ENCODE measurements at places on chromosomes 2 and 18. TPM values are rescaled to one million over a fixed set of nuclear protein-coding genes. Genes with fewer than 3 reads are reported as not detected.

GRCh38 chr2:8456151-8457091 lies 225.4 kb upstream of the ID2 start:
- DNase-seq = no peak

GRCh38 chr2:68952887-68953521 lies at the start of gene GKN2:
GKN2 (minus strand) TSS chr2:68952893; CDS start chr2:68952861, 32 bp downstream.
- no peak for DNase-seq

DNA sequence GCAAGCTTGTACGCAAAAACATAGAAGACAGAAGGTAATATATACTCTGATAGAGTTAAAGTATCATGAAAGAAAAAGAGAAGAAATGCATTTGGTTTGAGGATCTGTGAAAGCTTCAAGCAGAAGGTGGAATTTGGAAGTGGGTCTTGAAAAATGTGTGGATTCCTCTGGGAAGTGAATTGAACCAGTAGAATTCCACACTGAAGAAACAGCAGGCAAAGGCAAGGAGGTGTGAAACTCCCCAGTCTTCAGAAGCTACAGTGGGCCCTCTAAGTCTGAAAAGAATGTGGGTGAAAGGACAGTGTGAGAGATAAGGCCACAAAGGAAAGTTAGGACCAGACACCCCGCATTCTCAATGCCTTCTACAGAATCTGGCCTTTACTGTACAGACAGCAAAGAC lies 25.6 kb downstream of the COBLL1 start:
- DNase-seq = no peak

GRCh38 chr2:202639231-202639630 lies 4.5 kb downstream of the FAM117B start:
- DNase-seq = no peak

GRCh38 chr2:193627187-193627926 lies 1432.6 kb upstream of the TMEFF2 start:
- DNase-seq = no peak

DNA sequence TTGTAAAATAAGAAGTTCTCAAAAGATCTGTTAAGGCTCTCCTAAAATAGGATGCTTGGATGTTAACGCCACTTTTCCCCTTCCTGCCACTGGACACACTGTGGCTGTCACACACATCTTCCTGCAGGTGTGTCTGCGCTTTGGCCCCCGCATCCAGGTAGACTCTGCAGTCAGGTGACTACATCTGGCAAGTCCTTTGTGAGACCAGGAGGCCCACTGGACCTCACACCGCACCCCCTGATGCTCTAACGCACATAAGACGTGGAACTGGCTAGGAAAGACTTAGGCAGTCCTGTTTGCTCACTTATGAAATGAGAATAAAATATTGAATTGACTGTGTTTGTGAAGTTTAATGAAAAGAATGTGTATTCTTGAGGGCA lies 67.6 kb upstream of the PXDN start:
- no peak for DNase-seq

DNA sequence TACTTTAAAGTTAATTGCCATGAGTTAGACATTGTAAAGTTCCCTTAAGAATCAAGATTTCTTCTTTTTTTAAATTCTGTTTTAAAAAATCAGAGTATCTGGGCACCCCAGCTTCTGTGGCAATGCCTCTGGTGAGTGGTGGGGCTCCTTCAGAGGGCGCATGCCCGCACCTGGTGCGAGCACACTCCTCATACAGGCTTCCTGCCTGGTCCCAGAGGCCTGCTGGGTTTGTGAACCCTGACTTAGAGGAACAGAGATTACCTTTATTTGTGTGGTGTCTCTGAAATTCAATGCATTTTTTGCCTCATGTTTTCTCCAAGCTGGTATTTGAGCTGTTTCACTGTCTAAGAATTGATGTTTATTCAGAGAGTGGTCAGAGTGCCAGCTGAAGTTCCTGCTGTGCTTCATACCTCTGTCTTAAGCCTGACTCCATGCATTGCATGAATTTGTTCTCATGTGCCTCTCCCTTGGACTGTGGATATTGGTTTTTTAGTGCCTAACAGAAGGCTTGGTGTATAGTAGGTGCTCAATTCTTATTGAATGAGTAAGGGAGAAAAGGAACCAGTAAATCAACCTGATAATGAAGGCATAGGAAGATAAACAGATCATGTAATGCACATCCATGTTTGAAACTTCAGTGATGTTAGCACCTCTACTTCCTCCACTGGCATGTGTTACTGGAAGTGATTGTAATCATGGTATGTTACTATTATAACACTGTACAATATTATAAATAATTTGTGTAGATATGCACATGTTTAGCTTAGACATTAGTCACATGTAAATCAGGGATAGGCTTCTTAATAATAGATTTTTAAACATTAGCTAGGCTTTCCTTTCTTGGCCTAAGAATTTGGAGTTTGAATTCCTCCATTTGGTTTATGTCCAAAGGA lies 29.0 kb downstream of the PHLPP1 start:
- DNase-seq = no peak

GRCh38 chr2:63000801-63001200 lies 49.8 kb upstream of the OTX1 start:
- no peak for DNase-seq

DNA sequence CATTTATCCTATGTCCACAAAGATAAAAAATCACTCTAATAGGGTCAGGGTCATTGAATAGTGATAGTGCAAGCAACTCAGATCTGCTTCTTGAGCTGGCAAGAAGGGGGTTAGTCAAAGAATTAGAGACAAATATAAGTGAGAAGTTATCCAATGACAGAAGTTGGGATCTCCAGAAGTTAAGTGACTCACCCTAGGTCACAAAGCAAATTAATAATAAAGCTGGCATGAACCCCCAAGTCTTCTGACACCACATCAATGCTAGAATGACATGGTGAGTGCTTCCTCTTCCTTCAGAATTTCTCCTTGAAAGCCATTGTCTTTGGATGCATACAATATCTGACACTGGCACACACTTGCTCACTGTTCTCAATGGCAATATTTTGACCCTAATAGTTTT lies 343.5 kb downstream of the RIT2 start:
- no peak for DNase-seq

DNA sequence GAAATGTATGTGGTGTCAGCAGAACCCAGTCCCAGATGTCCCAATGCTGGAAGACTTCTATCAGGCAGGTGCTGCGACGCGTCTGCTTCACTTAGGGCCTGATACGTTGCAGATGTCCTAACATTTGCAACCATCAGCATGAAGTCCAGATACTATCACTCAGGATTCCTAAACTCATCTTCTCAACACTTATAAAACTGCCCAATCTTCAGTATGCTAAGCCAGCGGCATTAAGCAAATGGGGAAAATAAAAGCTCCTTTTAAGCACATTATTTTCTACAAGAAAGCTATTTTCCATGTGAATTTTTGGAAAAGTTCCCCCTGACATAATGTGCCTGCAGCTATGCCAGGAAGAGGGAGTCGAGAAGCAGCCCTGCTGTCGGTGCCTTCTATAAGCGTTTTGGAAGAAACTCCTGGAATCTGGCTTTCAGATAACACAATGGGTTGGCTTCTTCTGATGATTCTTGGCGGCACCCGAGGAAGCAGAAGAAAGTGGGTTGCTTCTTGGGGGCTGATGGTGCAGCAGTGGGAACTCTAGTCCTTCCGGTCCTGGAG lies 60.7 kb upstream of the ITGA6 start:
- no peak for DNase-seq

GRCh38 chr2:42838133-42838532 lies 45.8 kb upstream of the HAAO start:
- DNase-seq = no peak

GRCh38 chr2:8485736-8486135 lies 196.1 kb upstream of the ID2 start:
- DNase-seq = no peak

DNA sequence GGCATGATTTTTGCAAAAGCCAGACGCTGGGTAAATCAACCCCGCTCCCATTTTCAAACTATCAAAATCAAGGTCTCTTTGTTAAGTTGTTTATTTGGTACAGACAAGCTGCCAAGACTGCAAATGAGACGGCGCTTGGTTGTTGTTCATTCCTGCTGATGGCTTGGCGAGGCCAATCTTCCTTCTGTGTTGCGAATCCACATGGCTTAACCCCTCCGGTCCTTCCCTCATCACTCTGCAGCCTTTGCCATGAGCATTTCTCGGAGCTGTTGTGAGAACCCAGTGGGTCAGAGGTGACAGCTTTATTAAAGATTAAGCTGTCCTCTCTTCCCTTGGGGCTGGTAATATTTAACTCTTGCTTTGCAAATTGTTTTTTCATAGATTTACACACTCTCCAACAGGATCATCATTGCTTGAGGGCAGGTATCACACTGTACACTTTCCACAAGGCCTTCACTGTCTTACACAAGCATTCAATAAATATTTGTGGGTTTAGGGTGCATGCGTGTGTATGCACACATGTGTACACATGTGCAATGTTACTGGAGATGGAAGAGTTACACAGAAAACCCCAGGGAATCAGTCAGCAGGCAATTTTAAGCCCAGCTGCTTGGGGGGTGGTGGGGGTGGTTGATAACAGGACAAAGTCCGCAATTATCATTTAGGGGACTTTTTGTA lies 27.8 kb upstream of the KCNF1 start:
- no peak for DNase-seq

- no peak for DNase-seq
These were observed 879.2 kb upstream of the DDX18 start for GRCh38 chr2:116935097-116935814.

DNA sequence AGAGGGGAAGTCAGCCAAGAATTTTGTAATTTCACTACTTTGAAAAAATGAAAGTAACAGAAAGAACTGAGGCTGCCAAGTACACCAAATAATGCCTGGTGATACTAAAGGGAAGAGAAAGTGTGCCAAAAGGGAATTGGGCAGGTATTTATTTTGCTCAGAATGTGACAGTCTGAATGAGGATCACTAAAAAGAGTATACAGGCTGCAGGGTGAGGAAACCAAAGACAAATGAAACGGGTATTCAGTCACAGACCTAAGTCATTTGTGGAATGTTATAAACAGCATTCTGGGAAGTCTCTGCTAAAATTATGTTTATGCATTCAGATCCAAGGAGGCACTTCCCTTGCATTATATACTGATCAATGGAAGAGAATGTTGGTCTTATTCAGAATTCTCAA lies 418.6 kb upstream of the SLC39A10 start:
- no peak for DNase-seq

DNA sequence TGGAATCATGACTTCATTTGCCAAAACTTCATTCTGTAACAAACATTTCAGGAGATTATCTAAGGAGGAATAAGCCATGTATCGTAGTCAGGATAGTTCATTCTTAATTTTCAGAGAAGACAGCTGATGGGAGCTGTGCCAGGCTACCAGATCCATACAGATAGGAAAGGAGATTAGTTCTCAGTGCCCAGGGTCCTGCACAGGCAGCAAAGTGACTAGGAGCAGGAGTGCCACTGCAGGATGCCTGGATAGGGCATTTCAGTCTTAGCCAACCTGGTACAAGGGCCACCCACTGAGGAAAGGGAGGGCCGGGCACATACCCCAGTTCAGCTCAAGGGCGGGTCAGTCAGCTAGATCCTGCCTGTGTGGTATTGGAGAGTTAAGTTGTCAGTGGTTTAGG lies 6.7 kb upstream of the OSR1 start:
- no peak for DNase-seq

DNA sequence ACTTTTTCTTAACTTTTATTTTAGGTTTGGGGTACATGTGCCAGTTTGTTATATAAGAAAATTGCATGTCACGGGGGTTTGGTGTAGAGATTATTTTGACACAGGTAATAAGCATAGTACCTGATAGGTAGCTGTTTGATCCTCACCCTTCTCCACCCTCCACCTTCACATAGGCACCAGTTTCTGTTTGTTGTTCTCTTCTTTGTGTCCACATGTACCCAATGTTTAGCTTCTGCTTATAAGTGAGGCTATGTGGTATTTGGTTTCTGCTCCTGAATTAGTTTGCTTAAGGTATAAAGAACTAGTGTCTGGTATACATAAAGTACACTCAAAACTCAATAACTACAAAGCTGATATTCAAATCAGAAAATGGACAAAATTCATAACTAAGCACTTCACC lies 654.6 kb upstream of the LINC00305 start:
- no peak for DNase-seq

- DNase-seq = no peak
These were observed 42.0 kb upstream of the HS6ST1 start for GRCh38 chr2:128360711-128361110.

DNA sequence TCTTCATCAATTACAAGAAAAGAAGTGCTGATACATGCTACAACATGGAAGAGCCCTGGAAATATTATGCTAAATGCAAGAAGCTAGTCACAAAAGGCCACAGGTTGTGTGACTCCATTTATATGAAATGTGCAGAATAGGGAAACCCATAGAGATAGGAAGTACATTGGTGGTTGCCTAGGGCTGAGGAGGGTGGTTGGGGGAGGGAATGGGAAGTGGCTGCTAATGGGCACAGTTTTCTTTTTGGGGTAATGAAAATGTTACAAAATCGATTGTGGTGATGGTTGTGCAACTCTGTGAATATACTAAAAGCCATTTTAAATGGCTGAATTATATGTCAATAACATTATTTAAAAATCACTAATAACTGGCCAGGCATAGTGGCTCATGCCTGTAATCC lies 24.3 kb upstream of the RESP18 start:
- no peak for DNase-seq

- no peak for DNase-seq
These were observed 44.9 kb upstream of the ID2 start for GRCh38 chr2:8636721-8637636.

- no peak for DNase-seq
These were observed 824.4 kb downstream of the EPHA4 start for GRCh38 chr2:220747736-220748135.

DNA sequence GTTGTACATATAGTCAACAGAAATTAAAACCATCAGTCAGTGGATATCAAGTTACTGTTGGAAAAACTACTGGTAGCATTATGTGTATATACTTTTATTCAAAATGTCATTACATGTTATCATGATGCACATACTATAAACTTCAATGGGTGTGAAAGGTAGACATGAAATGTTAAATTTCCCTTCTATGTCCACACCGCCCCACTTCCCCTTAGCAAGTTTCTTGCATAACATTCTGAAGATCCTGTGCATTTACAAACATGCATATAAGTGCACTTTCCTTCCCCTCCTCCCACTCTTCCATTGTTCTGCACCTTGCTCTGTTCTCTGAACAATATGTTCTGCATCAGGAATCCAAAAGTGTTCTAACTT lies 16.6 kb upstream of the HK2 start:
- no peak for DNase-seq

The PMAIP1 gene
- 1.3 TPM for total RNA-seq

The GCG gene
- total RNA-seq = not detected

The KIAA2012 gene
- not detected for total RNA-seq

The PLA2R1 gene
- 34.9 TPM for total RNA-seq

The BCL2 gene
- 25.4 TPM for total RNA-seq

The HTR2B gene
- total RNA-seq = 5.1 TPM

The CFAP221 gene
- 2.1 TPM for total RNA-seq

The STAT1 gene
- 69.1 TPM for total RNA-seq

The UGT1A3 gene
- not detected for total RNA-seq

The CNGA3 gene
- total RNA-seq = not detected

The B3GNT2 gene
- total RNA-seq = 26.0 TPM

The ABCA12 gene
- total RNA-seq = not detected

The UGT1A10 gene
- total RNA-seq = not detected

The DOCK10 gene
- 53.2 TPM for total RNA-seq

The DUSP28 gene
- 2.1 TPM for total RNA-seq

The CD8B2 gene
- 0.10 TPM for total RNA-seq

The ADGRF3 gene
- 0.13 TPM for total RNA-seq
